ENCODE measurements at places on chromosomes 11 and 22. TPM values are rescaled to one million over a fixed set of nuclear protein-coding genes. Genes with fewer than 3 reads are reported as not detected.

DNA sequence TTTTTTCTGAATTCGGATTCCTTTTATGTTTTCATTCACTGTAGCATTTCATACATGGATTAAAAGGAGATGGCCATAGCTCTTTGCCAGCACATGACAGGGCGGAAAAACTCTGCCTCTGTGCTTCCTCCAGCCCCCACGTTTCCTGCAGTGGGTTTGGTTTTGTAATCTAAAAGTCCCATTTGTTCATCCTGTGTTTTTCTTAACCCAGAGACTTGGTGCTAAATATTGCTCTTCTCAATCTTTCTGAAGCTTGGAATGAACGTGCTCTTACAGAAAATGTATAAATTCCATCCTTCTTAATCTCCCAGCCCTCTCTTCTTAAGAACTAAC lies 89.9 kb downstream of the PPP6R3 start:
- DNase-seq, result no peak

GRCh38 chr11:70584498-70585235 lies 186.3 kb downstream of the CTTN start:
- DNase-seq, result no peak

The APOL5 gene
- total RNA-seq, result not detected

DNA sequence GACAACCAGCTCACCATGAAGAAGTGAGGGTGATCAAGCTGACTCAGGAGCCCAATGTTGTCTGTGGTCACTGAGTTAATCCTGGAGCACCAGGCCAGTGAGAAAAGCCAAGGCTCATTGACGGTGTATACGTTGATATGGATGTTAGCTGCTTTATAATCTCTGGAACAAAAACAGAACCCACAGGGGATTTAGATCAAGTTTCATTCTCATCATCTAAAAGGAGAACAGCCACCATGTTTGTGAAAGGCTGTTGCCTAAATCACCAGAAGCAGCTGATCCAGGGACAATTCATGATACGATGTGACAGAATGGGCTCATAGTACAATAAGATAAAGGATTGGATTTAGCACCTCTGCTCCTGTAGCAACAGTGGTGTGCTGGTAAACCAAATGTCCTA lies 68.5 kb downstream of the GDPD4 start:
- DNase-seq, result no peak

The ZFP91 gene
- total RNA-seq, result 53.1 TPM

DNA sequence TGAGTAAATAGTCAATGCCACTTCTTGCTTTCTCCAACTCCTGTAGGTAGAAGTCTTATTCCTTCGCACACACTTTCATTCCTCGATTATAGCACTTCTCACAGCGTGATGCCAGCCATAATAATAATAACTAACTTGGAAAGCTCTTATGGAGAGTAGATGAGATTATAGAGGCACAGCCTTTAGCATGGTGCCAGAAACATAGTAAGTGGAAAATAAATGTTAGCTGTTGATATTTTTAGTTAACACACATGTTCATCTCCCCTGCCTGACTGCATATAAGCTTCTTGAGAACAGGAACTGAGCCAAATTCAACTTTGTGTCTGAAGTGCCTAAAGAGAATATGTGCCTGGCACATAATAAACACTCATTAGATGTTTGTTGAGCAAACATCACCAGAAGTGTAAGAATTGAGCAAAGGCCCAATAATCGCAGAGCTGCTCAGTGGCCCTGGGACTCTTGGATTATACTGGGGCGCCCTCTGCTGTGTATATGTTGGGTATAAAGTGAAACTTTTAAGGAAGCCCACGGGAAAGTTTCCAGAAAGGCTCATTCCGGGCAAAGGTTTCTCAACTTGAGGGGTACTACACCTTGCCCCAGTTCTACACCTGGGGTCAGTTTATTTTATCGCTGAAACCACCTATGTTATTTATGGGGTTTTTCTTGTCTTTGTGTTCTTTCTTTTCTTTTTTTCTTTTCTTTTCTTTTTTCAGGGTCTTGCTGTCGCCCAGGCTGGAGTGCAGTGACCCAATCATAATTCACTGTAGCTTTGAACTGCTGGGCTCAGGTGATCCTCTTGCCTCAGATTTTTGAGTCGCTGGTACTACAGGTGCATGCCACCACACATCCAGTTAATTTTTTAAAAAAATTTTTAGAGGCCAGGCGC lies 22.3 kb downstream of the SLN start:
- DNase-seq, result peak; percentile 68

DNA sequence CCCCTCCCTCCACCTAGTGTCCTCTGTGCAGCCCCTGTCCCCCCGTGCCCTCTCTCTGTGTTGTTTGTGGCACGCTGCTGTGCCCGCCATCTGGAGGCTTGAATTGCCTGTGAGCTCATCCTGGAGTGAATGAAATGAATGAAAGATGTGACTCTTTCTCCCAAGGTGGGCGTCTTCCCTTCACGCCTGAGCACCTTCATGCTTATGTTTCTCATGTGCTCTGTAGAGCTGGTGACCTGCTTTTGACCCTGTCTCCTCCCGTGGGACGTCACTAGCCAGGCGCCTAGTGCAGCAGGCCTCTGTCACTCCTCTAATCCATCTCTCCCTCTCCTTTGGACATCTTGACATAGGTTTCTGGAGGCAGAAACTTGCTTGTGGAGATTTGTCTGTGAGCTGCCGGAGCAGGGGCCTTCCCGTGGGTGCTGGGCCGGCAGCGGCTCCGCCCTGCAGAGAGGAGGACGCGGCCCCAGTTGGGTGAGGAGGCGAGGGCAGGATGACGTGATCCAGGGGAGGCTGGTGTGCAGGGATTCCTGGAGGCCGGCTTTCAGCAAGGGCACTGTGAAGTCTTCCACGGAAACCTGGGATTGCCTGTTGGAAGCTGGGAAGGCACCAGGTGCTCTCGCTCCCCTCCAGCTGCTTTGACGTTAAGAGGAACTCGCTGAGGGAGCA lies 40.6 kb downstream of the MUC6 start:
- DNase-seq, result no peak

The SLC16A8 gene
- not detected for total RNA-seq

GRCh38 chr11:64379160-64379559 lies 20.2 kb downstream of the RPS6KA4 start:
- DNase-seq, result no peak

DNA sequence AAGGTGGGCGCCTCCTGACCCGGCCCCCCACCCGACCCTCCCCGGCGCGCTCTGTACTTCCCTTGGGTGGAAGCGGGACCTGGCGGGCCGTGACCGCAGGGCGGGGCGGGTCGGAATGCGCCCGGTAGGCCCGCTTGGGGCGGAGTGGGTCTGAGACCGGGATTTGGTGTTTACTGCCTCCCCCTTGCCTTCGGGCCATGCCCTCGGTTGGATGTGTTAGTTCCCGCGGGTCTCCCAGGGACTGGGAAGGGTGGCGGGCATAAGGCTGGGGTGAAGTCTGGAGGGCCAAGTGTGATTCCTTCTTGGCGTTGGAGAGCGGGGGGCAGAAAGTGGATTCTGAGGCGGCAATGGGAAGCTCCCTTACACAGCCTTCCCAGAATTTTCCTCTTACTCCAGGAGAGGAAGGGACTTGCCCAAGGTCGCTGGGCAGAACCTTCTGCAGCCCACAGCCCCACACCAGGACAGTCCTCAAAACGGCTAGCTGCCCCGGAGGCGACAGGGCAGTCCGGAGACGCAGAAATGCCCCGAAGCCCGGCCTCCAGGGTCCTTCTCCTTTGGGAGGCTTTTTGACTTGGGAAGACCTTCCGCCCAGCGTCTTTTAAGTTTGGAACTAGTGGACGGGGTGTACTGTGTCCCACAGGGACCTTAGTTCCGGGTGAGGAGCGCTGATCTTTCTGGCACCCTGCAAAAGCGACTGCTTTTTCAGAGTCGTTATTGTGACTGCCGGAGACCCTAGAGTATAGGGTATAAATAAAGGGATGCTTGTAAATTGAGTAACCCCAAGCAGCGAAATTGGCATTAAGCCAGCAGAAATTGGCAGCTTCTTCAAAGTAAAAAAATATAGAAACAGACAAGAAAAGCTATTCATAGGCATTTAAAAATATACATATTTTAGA lies 647 bp downstream of the SWAP70 start:
- peak; percentile 61 for DNase-seq

GRCh38 chr22:48242461-48242864 lies 1480.0 kb downstream of the TBC1D22A start:
- DNase-seq, result no peak

- DNase-seq, result peak; percentile 8
Observed at GRCh38 chr11:65414776-65415498, 7.7 kb upstream of the NEAT1 start.

The ARHGEF17 gene
- total RNA-seq, result 22.1 TPM
